Mesenteric fat pad (tissue), 1 donor: ENCODE measurements at places on chromosomes 7 and 10.

- no peak for DNase-seq
Observed at GRCh38 chr10:97399843-97400545, 1.1 kb downstream of the RRP12 start.

DNA sequence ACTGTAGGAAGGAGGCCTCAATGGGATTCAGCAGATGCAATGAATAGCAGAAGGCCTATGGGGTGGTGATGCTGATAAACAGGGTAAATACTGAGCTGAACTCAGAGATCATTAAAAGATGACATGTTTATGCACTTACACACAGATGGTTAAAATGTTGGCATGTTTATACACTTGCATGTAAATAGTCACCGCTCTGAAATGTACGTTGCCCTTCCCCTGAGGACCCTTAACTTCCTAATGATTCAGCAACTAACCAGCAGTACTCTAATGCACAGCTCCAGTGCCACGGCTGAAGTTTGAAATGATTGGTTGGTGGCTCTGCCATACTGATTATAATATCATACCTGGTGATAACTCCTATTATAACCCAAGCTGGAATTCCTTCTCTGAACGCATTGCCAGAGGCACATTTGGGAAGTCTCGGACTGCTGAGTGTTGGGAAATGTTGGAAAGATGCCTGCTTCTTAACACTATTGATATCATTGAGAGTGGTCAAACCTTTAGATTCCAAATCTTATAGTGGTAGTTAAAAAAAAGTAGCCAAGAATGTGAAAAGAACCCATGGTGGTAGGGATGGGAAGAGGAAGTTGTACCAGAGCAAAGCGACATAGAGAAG is 3.7 kb upstream of the CAV1 start:
- no peak for DNase-seq

DNA sequence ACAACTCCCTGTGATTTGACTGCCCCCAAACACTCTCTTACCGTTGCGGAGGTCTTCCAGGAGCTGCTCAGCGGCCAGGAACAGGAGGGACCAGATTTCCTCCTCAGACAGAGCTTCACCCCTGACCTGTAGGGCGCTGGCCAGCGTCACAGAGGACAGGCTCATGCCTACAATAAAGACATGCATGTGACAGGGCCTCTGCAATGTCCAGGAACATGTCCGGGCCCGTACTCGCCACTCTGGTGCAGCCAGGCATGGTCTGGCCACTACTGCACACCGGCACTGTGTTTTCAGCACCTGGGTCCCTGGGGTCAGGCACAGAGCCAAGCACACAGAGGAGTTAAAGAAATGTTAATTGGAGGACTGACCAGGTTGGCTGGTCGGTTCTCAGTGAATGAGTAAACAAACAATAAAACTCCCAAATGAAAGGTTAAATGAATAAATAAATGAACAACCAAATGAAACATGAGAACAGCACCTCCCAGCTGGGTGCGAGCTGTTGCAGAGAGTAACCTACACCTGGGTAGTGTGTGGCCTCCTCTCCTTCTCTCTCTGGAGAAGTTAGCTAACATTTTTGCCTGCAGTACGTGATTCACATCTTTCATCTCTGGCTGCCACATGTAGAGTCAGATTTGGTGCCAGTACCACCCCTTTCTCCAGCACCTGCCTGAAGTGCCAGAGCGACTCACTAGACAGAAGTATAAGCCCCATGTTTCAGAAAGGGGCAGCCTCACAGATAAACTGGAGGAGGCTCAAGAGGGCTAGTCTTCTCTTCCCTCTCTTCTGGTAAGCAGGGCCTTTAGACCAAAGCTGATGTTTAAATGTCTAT is 22.8 kb downstream of the FRMPD2 start:
- no peak for DNase-seq

- DNase-seq = no peak
Observed at GRCh38 chr7:32890793-32891042, 842 bp downstream of the KBTBD2 start.

GRCh38 chr10:97186911-97187310 is 1.2 kb upstream of the SLIT1 start:
- DNase-seq = no peak
